Ureter (tissue), 1 donor: ENCODE measurements at places on chromosomes 12 and 14. TPM values are rescaled to one million over a fixed set of nuclear protein-coding genes. Genes with fewer than 3 reads are reported as not detected.

VRTN gene
- total RNA-seq: not detected

PLEKHG7 gene
- total RNA-seq: 4.2 TPM

SALL2 gene
- 12.8 TPM for total RNA-seq

RIPK3 gene
- 22.4 TPM for total RNA-seq

DENND5B gene
- total RNA-seq: 6.1 TPM

ASCL1 gene
- not detected for total RNA-seq

PAN2 gene
- 103 TPM for total RNA-seq

CLEC2A gene
- total RNA-seq: not detected

ZBTB39 gene
- total RNA-seq: 7.5 TPM

IFT81 gene
- total RNA-seq: 21.9 TPM

CIROP gene
- not detected for total RNA-seq

- DNase-seq: no peak
Measured at GRCh38 chr12:6978611-6979011, 7.9 kb downstream of the EMG1 start.

DNA sequence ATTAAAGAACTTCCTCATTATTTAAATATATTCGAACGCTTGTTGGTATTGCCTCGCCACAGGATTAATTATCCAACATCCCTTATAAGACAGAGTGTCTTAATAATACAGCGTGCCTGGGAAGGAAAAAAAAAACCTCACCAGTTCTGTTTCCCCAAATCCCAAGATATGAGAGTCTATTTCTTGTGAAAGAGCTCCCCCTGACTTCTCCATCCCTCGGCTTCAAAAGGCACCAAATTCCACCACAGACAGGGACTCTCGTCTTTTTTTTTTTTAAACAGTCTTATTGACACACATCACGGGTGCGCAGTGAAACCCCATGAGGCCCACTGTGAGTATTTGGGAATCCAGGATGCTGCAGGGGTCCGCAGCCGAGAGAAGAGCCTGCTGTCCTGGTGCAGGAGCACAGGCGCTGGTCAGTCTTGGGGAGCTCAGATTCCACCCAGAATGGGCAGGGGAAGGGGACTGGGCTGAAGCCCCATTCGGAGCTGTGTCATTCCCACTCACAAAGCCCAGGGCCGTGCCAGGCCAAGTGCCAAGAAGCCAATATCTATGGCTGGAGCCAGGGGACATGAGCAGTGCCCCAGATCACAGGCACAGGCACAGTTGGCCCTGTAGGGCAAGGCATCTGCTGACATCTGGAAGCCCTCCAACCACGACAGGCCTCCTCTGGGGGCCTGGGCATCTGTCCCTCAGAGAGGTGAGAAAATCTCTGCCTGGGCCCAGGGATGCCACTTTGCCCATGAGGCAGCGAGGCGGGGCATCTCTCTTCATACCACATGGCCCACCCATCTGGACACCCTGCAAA, 71.9 kb downstream of the BCL11B start:
- DNase-seq: no peak

DNA sequence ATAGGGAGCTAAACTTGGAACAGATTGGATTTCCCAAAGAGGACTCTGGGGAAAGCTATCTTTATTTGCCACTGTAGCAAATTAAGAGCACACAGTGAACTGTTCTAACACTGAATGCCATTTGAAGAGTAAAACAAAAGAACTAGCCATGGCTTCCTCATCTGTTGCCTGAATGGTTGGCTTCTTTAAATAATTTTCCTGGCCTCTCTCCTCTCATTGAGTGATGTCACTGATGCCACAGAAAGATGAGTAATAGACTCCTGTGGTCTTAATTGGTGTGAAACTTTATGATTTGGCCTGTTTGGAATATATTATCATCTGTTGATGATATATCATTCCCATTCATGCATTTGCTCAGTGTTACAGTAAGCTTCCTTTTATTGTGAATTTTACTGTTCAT, 42.5 kb downstream of the WDR20 start:
- DNase-seq: no peak

GRCh38 chr12:15629108-15629507, 160.1 kb downstream of the EPS8 start:
- DNase-seq: peak; percentile 65

DNA sequence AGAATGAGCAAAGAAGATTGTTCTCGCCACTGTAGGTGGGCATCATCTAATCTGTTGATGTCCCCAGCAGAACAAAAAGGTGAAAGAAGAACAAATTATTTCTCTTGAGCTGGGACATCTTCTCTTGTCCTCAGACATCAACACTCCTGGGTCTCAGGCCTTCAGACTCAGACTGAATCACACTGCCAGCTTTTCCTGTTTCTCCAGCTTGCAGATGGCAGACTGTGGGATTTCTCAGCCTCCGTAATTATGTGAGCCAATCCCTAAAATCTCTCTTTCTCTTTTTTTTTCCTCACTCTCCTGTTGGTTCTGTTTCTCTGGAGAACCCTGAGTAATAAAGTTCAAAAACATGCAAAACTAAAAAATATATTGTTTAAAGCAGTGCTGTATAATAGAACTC, 3.7 kb upstream of the TMPRSS12 start:
- no peak for DNase-seq

DNA sequence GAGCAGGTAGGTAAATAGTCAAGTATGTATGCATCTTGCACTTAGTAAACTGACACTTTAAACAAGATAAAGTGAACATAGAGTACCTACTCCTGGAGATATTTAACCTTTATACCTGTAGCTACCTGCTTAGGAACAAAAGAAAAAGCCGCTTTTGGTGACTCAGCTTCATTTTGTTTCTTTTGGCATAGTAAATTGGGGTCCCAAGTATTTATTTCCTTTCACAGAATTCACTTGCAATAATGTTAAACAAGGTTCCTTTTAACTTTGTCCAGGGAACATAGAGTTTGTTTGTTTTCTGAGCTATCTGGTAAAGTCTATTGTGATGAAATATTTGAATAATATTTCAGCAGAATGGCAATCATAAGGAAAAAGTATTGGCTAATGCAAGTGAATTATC, 20.0 kb downstream of the SLCO1B3 start:
- DNase-seq: no peak

- no peak for DNase-seq
Measured at GRCh38 chr12:9273276-9273675, 65.1 kb upstream of the PZP start.

- no peak for DNase-seq
Measured at GRCh38 chr14:51180577-51180976, 59.5 kb upstream of the TMX1 start.

- no peak for DNase-seq
Measured at GRCh38 chr12:68121143-68121542, 38.4 kb downstream of the IFNG start.

DNA sequence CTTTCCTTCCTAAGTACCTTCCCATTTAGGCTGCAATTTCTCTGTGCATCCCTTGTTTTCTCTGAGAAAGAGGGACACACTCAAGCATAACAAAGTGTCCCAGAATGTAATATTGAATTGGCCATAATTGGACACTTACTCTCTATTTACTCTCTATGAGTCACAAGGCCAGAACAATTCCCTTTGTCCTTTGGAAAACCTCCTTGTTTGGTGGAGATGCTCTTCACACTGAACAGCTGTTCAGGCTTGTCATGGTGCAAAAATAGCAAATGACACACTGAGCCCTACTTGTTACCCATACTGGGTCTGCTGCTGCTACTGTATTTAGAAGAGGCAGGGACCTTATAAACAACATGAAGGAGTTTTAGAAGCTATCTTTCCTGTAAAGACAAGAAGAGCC, 1590.5 kb upstream of the TMEM132C start:
- no peak for DNase-seq

DNA sequence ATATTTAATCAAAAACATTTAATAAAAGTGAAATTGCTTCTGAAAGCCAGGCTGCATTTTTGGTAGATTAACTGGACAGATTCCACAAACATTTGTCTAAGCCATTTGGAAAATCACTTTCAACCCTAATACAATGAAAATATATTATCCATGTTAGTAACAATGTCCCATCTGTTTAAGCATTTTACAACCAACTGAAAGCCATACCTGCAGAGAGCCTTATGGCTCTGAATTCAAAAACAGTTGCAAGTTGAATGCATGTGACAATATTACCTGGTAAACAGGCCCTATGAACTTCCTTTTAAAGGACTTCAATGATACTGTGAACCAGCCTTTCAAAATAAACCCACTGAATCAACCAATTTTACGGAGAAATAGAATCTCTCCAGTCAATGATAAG, 468.1 kb downstream of the BTG1 start:
- DNase-seq: no peak

GRCh38 chr14:48129472-48129871, 454.1 kb upstream of the MDGA2 start:
- no peak for DNase-seq

DNA sequence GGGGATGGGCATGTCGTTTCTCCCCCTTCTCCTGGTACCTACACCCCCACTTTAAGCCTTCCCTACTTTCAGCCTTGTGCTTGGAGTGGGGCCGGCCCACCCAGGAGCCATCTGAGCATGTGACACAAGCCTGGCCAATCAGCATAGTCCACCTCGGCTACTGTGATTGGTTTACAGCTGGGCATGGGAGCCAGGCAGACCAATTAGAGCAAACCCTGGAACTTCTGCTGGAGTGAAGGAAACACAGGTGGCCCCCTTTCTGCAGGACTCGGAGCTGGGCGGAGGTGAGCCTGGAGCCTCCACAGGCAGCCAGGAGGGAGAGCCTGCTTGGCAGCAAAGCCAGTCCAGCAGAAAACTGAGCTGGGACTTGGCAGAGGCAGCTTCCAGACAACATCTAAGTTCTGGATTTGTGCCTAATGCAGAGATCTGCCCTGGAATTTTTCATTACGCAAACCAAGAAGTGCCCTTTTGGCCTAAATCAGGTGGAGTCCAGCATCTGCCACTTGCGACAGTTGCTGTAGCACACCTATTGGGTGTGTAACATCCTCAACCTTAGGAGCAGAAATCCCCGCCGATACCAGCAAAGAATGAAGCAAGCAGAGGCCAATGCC, 59.5 kb downstream of the SCARB1 start:
- DNase-seq: no peak

DNA sequence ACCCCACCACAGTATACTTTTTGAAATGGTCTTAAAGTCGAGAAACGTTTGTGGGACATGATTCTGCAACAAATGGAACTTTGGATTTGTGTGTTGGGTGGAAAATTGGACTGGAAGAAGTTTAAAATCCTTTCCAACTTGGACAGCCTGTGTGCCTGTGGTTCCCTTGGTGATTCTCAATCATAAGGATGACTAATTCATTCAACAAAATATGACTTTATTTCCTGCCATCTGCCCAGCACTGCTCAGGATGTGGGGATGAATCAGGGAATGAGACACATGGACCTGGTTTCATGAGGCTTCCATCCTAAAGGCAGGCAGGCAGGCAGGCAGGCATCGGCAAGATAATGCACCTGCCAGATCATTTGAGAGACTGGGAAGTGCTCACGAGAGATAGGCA, 57.3 kb upstream of the TMEM132D start:
- no peak for DNase-seq

DNA sequence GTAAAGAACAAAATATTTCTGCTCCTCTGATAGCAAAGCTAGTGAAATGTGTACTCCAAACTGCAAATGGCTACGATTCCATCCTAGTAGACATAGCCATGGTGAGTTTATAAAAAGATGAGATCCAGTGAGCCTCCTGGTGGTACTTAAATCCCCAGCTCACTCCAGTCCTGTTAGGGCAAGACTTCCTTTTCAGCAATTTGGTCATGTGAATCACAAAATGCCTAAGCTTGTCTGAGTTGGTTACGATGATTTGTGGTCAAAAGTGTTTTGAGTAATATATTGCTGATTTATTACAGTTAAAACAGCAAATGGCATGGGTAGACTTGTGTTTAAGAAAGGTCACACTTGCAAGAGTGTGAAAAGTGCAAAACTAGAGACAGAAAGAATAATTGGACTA, 102.7 kb upstream of the NAV3 start:
- DNase-seq: no peak

- no peak for DNase-seq
Measured at GRCh38 chr12:56487448-56488040, 417 bp downstream of the GLS2 start.

DNA sequence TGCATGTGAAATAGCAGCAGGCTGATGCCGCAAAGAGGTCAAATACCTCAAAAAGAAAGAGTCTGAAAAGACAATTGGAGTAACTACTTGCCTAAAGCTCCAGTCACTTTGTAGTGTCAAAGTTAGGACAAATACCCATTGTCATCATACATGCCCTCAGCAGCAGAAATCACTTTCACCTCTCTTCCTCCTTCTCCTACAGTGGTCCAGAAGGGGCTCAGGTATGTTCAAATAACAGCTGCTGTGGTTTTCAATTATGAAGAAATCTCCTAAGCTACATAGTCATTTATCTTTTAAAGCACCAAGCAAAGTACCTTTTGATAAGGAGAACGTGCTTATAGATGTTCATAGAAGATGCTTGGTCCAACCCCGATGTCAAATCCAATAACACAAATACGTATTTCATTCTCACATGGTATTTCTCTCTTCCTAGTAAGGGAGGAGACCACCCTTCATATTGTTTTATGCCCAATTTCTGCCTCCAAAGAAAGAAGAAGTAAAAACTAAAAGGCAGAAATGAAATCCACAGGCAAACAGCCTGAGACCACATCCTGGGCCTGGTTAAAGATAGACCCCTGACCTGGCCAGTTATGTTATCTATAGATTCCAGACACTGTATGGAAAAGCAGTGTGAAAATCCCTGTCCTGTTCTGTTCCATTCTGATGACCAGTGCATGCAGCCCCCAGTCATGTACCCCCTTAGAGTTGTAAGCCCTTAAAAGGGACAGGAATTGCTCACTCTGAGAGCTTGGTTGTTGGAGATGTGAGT, 23.7 kb downstream of the GYS2 start:
- DNase-seq: no peak

GRCh38 chr12:49615725-49616124, 7.6 kb upstream of the PRPF40B start:
- DNase-seq: no peak

DNA sequence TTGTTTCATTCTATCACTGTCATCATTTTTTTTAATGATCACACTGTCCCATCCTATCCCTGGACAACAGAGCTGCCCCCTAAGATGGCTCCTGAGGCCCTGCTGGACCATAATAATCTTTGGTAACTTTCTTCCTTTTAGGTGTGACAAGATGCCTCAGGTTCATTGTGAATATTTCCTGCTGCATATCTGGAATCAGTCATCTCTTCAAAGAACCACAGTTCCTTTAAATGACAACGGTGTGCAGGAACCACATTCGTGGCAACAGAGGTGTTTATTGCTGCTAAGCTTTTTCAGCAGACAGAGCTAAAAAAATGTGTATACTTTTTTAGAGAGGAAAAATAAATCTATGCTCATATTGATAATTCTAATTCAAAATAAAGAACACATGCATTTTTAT, 312.9 kb downstream of the MED13L start:
- no peak for DNase-seq

DNA sequence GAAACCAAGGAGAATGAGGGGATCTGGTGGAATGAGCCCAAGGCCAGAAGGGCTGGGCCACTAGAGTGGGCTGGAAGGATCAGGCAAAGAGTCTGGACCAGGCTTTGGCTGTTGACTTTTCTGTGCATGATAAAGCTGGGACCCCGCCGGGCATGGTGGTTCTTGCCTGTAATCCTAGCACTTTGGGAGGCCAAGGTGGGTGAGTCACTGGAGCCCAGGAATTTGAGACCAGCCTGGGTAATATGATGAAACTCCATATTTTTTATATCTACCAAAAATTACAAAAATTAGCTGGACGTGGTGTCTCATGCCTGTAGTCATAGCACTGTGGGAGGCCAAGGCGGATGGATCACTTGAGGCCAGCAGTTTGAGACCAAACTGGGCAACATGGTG, 393 bp upstream of the KLHL33 start:
- no peak for DNase-seq
